ENCODE measurements at places on chromosomes 2 and 18. TPM values are rescaled to one million over a fixed set of nuclear protein-coding genes. Genes with fewer than 3 reads are reported as not detected.

DNA sequence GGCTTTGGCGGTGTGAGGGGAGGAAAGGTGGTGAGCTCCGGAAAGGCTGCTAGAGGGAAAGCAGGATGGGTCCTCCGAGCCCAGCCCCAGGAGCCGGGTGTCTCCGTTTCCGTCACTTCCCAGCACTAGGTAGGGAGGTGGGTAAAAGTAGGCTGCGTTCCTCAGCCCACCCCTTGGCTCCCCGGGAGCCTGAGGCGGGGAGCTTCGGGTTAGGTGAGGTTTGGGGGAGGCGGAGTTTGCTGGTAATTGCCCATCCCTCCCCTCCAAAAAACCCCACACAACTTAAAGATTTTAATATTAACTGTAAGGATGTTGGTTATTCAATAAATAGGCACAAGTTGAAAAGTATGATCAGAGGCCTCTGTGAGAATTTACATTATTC lies 552 bp upstream of the ATF2 start:
- DNase-seq, result no peak

- DNase-seq, result no peak
These were observed 47.5 kb downstream of the TRIB2 start for GRCh38 chr2:12764075-12764730.

DNA sequence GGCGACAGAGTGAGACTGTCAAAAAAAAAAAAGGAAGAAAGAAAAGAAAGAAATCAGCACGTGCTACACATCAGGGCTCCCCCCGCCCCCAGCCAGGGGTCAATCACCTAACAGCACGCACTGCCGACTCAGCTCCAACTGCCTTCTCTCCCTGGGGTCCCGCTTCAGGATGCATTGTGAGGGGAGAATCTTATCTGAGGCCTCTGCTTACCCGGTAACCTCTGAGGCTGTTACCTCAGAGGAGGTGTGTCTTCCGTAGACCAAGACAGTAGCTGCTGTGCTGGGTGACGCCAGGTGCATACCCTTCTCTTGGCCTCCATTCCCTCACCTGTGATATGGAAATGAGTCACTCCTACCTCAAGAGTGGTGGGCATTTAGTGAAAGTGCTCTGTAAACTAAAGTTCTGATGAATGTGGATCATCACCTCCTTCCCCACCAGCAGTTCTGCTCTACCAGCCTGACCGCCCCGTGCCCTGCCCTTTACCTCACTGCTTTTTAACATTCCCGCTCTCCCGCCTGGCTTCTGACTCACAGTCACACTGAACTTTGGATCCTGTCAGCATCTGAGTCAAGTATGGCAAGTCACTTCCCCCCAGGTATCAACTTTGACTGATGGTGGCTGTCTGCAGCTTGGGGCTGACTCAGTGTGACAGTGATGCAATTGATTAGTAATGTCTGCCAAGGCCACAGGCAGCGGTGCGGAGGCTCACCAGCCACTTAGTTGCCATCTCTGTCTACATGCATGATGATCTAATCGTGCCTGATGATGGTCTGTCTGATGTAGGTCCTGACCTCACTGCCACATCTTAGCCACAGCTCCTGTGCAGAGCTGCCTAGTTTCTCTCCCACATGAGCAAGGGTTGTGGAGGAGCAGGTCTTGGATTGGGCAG lies 20.1 kb downstream of the ARID5A start:
- no peak for DNase-seq

The ACMSD gene
- not detected for total RNA-seq

The RNF125 gene
- total RNA-seq, result 1.5 TPM

- no peak for DNase-seq
These were observed 53.6 kb downstream of the CCDC93 start for GRCh38 chr2:117960231-117960630.
